ENCODE measurements at places on chromosomes 13 and 19.
A peak's percentile ranks its signal among the peaks of the same experiment; 100 is the strongest.

DNA sequence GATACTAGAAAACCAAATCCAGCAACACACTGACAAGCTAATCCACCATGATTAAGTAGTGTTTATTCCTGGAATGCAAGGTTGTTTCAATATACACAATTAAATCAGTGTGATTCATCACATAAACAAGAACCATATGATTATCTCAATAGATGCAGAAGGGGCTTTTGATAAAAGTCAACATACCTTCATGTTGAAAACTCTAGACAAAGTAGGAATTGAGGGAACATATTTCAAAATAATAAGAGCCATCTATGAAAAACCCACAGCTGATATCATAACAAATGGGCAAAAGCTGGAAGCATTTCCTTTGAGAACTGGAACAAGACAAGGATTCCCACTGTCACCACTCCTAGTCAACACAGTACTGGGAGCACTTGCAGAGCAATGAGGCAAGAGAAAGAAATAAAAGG is 213.6 kb upstream of the CSNK1A1L start:
- no peak for DNase-seq

DNA sequence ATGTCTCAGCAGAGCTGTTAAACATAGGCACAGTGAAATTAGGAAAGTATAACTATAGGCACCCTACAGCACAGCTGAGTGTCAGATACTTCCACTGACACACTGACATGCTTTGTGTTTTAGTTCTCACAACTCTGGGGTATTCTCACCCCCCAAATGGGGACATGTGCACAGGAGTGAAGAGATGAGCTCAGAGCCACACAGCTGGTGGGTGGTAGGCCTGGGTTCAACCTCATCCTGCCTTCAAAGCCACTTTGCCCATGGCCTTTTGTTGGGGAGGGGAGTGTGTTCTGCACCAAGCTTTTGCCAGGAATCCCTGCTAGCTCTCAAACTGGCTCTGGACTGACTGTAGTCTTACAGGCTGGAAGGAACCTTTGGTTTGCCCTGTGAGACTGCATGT is 1.7 kb upstream of the SLC35E1 start:
- DNase-seq, result no peak

DNA sequence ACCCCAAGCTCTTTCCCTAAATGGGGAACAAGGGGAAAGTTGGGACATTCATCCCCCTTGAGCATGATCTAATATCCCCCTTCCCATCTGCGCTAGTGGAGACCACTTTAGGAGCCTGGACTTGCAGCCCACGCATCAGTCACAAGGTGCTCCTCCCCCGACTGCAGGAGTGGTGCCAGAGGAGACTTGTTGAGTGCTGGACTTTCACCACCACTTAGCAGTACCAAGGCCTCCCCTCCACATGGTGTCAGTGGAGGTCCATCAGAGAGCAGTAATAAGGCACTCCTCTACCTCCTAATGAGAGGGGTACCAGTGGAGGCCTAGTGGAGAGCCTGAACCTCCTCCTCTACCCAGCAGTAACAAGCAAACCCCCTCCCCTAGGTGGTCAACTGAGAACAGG is 22.5 kb downstream of the CAB39L start:
- DNase-seq, result no peak

DNA sequence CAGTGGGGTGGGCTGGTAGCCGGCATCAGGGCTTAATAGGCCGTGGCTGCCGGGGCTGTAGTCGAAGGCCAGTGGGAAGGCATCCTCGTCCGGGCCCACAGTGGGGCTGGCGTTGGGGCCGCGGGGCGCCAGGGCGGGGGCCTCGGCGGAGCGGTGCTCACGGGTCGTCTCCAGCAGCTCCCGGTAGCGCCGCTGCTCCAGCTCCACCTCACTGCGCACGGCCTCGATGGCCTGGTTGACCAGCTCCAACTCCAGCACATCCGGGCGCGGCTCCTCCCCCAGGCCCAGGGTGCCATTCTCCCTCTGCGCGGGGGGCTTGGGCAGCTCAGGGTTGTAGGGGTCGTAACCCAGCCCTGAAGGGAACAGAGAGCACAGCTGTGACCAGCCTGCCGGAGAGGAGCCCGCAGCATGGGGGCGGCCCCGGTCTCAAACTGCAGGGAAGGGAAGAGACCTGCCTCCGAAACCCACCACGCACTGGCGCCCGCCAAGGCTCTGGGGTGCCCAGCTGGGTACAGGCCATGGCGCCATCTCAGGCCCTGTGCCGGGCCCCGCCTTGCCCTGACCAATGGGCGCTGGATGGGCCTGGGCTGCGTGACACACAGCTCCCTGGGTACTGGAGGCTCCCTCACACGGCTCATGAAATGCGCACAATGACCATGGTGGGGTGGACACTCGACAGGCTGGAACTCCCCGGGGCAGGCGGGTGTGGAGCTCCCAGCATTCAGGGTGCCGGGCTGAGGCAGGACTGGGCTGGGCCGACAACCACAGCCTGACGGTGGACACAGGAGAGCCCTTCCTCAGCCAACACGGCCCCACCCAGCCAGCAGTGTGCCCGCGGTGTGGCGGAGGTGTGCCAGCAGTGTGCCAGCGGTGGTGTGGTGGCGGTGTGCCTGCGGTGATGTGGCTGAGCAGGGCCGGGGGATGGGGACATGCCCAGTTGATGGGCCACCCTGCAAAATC is 16.5 kb upstream of the ATP8B3 start:
- no peak for DNase-seq

- DNase-seq, result no peak
These were observed 54.9 kb upstream of the SLITRK6 start for GRCh38 chr13:85853901-85854663.

DNA sequence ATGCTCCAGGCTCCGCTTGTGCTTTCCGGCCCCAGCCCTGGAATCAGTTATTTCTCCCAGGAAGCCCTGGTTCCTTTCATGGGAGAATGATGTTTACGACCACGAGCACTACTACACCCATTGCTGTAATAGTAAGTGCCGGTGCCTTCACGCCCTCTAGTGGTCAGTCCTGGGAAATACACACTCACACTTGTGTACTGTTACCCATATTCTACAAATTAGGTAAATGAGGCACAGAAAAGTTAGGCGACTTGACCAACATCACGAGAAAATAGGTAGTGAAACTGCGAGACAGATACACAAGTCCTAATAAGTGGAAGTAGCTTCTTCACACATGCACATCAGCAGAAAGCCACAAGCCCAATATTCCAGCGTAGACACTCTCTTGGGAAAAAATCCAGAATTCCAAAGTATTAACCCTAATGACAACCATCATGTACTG is 21.7 kb downstream of the CEACAM21 start:
- DNase-seq, result no peak

DNA sequence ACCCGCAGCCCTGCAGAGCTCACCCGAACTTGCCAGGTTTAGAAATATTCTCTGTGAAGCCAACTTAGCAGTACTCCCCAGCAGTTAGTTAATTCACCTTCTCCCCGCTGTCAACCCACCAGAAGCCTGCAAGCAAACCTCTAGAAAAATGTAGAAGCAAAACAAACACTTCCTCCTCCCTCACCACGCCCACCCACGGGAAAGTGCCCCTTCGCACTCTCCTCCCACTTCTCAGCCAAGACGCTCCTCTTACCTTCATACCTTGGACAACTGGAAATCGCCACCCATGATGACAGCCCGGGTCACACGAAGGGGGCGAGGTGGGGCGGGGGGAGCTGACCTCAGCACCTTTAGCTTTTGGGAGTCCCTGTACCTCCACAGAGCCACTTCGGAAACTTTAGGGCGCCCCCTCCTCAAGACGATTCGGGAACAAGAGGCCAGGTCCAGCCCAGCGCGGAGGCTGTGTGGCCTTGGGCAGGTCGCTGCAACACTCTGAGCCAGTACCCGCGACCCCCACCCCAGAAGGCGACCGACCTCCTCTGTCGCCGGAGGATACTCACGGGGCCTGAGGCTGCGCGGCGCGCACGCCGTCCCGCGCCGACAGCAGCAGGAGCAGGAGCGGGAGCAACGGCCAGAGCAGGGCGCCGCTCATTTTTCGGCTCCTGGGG is 485 bp downstream of the CPAMD8 start:
- DNase-seq, result no peak

GRCh38 chr19:13329766-13330165 is 176.5 kb downstream of the CACNA1A start:
- DNase-seq, result no peak

DNA sequence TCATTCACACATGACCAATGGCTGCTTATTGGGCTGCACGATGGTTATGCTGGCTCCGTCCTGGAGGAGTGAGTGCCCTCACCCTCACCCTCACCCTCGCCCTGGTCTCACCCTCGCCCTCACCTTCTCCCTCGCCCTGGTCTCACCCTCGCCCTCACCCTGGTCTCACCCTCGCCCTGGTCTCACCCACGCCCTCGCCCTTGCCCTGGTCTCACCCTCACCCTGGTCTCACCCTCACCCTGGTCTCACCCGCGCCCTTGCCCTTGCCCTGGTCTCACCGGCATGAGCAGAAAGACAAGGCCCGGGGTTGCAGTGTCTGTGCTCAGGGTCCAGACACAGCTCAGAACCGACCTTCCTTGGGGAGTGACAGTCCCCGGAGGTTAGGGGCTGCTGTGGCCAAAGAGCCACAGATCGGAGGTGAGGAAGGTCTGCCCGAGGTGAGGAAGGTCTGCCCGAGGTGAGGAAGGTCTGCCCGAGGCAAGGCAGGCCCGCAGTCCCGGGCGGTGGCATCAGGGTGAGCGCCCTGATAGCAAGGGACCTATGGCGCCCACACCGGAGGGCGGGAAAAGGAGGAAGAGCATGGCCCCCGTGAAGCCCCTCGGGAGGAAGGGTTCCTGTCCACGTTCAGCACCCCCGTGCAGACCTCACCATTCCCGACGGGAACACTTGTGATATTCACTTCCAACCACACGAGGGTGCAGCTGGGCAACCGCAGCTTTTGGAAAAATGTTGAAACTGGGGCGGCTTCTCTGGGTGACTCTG is 65.6 kb downstream of the MCF2L start:
- peak; percentile 57 for DNase-seq

- DNase-seq, result no peak
These were observed 30.0 kb upstream of the RFXAP start for GRCh38 chr13:36789061-36789460.

DNA sequence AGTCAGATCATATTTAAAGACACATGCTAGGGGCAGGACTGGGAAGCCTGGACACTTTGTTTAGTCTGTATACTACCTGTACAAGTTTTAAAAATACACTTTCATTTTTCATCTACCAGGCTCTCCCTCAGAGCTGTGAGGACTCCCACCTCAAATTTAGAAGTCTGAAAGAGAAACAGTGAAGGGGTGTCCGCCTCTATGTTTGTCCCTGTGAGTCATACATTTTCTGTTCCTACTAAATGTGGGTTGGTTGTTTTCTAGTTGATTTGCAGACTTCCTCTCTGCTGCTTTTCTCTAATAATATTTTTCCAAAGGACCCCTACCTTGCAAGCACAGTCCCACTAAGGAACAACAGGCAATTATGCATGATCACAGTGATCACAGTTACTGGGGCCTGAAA is 110.5 kb downstream of the ENOX1 start:
- DNase-seq, result no peak

DNA sequence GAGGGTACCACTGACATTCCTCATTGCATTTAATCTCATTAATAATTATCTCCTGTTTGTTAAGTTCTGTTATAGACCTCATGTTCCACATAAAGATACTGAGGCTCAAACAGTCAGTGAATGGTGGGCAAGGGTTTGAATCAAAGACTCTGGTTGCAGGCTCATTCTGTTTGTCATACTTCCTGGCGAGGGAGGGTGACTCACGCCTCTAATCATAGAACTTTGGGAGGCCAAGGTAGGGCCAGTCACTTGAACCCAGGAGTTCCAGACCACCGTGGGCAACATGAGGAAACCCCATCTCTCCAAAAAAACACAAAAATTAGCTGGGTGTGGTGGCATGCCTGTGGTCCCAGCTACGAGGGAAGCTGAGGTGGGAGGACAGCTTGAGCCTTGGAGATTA is 220.7 kb upstream of the MIR17HG start:
- no peak for DNase-seq

GRCh38 chr19:10965398-10965797 is 4.6 kb downstream of the SMARCA4 start:
- DNase-seq, result no peak

DNA sequence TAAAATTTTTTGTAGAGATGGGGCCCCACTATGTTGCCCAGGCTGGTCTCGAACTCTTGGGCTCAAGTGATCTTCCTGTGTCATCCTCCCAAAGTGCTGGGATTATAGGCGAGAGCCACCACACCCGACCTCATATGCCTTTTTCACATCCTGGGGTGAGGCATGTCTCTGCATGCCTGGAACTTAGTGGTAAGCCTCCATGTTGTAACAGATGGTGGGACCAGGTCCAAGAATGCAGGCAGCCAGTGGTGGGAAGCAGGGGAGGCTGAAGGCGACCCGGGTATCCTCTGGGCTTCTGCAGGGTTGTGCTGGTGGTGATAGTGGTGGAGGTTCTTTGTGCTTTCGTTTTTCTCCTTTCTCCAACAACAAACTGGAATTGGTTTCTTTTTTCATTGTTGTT is 30.1 kb upstream of the CCDC124 start:
- DNase-seq, result no peak

GRCh38 chr13:110070511-110071120 is 236.3 kb downstream of the COL4A1 start:
- DNase-seq, result no peak

DNA sequence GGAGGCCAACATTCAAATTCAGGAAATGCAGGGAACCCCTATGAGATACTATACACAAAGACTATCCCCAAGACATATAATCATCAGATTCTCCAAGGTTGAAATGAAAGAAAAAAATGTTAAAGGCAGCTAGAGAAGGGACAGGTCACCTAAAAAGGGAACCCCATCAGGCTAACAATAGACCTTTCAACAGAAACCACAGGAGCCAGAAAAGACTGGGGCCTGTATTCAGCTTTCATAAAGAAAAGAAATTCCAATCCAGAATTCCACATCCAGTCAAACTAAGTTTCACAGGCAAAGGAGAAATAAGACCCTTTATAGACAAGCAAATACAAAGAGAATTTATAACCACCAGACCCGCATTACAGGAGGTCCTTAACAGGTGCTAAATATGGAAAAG is 1703.6 kb upstream of the PRR20A start:
- DNase-seq, result no peak

GRCh38 chr13:28651810-28652401 is 7.0 kb upstream of the POMP start:
- DNase-seq, result no peak

Measured in cerebellar nuclear complex (tissue), 1 donor.